Testis (tissue), 5 donors: ENCODE measurements at places on chromosomes 2 and 18.

- no peak for DNase-seq
- no peaks in the 10 kb centered on the region for H3K27me3 ChIP-seq
- no peak overlapping the region for H3K4me3 ChIP-seq
- no peak overlapping the region for H3K27ac ChIP-seq
These were observed 64.4 kb downstream of the TSN start for GRCh38 chr2:121819846-121820245.

GRCh38 chr2:230569298-230569697 lies 143.3 kb upstream of the CAB39 start:
- H3K27ac ChIP-seq, result no peak overlapping the region
- no peaks in the 10 kb centered on the region for H3K27me3 ChIP-seq
- no peak for DNase-seq
- no peaks in the 10 kb centered on the region for H3K36me3 ChIP-seq

DNA sequence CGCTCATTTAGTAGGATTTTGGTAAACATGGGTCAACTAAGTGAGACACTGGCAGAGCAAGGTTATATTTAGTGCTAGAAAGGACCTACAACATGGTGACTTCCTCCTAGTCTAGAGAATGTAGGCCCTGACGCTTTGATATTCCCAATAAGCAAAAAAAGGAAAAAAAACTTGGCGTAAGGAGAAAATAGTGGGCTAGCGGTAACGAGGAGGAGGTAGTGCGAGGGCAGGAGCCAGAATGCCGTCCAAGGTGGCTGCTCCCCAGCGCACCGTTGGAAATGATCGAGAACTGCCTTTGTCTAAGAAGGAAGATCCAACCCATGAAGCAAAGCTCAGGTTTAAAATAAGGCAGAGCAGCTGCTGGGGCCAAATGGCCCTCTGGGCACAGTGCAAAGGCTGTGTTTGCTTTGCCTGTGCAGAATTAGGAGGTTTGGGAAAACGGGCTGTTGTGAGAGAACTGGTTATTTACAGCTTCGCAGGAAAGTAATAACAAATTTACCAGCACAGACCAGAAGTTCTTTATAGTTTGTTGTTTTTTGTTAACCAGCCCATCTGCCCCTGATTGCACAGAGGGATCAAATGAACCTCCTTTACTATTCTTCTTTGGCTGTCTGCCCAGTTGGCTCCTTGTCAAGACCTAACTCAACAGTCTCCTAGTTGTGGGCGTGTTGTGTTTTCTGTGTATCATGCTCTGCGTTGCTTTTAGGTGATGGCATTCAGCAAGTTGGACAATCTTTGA lies 86.6 kb downstream of the ITGB1BP1 start:
- no peak overlapping the region for H3K27ac ChIP-seq
- H3K4me1 ChIP-seq, result no peaks in the 10 kb centered on the region
- H3K27me3 ChIP-seq, result no peaks in the 10 kb centered on the region
- no peaks in the 10 kb centered on the region for H3K36me3 ChIP-seq

GRCh38 chr2:158482594-158482993 lies 25.8 kb downstream of the PKP4 start:
- H3K27ac ChIP-seq, result no peak overlapping the region
- no peaks in the 10 kb centered on the region for H3K27me3 ChIP-seq
- no peaks in the 10 kb centered on the region for H3K36me3 ChIP-seq
- H3K4me1 ChIP-seq, result no peaks in the 10 kb centered on the region
- no peak overlapping the region for H3K4me3 ChIP-seq

- DNase-seq, result no peak
- H3K4me3 ChIP-seq, result no peak overlapping the region
- H3K27me3 ChIP-seq, result no peaks in the 10 kb centered on the region
- no peak overlapping the region for H3K27ac ChIP-seq
- H3K4me1 ChIP-seq, result no peaks in the 10 kb centered on the region
These were observed 85.1 kb downstream of the CABLES1 start for GRCh38 chr18:23220355-23220754.

DNA sequence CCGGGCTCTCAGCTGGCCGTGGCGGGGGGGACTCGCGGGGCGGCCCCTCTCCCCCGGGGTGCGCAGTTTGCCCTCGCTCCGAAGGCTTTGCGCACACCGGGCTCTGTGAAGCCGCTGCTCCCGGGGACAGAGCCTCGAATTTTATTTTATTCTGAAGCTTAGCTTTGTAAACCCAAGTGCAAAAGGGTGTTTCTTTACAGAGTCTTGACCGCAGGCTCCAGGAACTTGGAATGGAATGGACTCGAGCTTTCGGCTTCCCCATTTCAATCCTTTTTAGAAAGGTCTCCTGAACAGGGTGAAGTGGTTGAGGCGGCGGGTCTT lies 2.0 kb downstream of the GALR1 start:
- H3K27ac ChIP-seq, result no peak overlapping the region
- no peak for DNase-seq
- no peaks in the 10 kb centered on the region for H3K36me3 ChIP-seq
- peaks cover 4% of the 10 kb centered on the region for H3K4me1 ChIP-seq

- H3K4me1 ChIP-seq, result peaks cover 6% of the 10 kb centered on the region
- DNase-seq, result peak; percentile 91
- no peak overlapping the region for H3K27ac ChIP-seq
- H3K36me3 ChIP-seq, result no peaks in the 10 kb centered on the region
- no peaks in the 10 kb centered on the region for H3K27me3 ChIP-seq
These were observed 4.1 kb upstream of the NEURL3 start for GRCh38 chr2:96509114-96509846.

- no peak for DNase-seq
- no peak overlapping the region for H3K4me3 ChIP-seq
- no peaks in the 10 kb centered on the region for H3K27me3 ChIP-seq
- no peaks in the 10 kb centered on the region for H3K36me3 ChIP-seq
These were observed 511.3 kb downstream of the FBXO15 start for GRCh38 chr18:73636355-73636754.

GRCh38 chr2:69434753-69435152 lies 2.5 kb downstream of the NFU1 start:
- no peaks in the 10 kb centered on the region for H3K36me3 ChIP-seq
- H3K4me3 ChIP-seq, result no peak overlapping the region
- no peak overlapping the region for H3K27ac ChIP-seq
- H3K4me1 ChIP-seq, result peaks cover 6% of the 10 kb centered on the region

DNA sequence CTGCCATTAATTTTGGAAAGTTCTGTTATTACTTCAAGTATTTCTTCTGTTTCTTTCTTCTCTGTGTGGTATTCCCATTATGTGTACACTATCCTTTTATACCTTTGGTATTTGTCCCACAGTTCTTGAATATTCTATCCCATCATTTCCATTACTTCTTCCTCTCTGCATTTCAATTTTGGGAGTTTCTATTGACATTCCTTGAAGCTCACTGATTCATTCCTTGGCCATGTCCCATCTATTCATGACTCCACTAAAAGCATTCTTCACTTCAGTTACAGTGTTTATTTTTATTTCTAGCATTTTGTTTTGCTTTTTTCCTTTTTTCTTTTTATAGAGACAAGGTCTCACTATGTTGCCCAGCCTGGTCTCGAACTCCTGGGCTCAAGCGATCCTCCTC lies 30.3 kb downstream of the PROC start:
- H3K36me3 ChIP-seq, result no peaks in the 10 kb centered on the region
- H3K4me3 ChIP-seq, result no peak overlapping the region
- H3K4me1 ChIP-seq, result no peaks in the 10 kb centered on the region
- no peaks in the 10 kb centered on the region for H3K27me3 ChIP-seq
- no peak for DNase-seq
- no peak overlapping the region for H3K27ac ChIP-seq

DNA sequence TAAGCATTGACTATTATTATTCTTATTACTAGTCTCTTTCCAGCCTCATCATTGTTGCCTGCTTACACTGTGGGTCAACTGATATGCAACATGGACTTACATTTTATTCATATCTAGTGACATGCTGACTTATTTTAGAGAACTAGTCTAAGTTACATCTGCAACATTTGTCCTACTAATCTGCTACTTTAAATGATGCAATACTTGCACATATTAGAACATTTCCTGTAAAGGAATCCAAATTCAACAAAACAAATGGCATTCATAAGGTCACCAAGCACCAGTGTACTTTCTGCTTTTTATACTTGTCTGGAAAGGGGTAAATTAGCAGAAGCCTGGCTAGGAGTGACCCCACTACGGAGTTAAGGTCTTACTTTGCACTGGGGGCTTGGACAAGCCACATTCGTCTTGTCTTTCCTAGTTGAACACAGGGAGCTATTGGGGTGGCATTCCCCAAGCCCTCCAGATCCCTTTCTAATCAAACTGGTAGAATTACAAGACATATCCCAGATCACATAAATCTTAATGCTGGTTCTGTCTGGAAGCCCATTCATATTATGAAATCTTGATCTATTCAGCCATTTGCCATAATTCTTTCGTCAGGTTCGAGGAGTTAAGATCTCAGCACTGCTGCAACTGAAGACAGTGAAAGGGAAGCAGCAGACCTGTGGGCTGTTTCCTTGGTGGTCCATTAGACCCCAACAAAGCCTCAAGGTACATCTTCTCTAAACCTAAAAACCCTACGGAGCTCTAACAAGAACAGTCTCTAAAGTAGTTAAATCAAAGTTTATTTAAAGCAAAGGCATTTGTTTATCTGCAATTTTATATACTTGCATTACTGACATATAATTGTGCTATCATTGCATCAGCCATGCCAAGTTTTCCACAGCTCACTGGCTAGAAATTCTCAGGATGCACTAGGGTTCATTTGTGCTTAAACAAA lies 49.9 kb upstream of the RTN4 start:
- no peaks in the 10 kb centered on the region for H3K36me3 ChIP-seq
- peaks cover 7% of the 10 kb centered on the region for H3K4me1 ChIP-seq
- no peaks in the 10 kb centered on the region for H3K27me3 ChIP-seq
- no peak overlapping the region for H3K4me3 ChIP-seq
- H3K27ac ChIP-seq, result peak overlapping the region; percentile 54

GRCh38 chr2:115552726-115553125 lies 1110.3 kb downstream of the DPP10 start:
- H3K36me3 ChIP-seq, result no peaks in the 10 kb centered on the region
- H3K27me3 ChIP-seq, result no peaks in the 10 kb centered on the region
- H3K27ac ChIP-seq, result no peak overlapping the region
- H3K4me3 ChIP-seq, result no peak overlapping the region
- no peaks in the 10 kb centered on the region for H3K4me1 ChIP-seq

DNA sequence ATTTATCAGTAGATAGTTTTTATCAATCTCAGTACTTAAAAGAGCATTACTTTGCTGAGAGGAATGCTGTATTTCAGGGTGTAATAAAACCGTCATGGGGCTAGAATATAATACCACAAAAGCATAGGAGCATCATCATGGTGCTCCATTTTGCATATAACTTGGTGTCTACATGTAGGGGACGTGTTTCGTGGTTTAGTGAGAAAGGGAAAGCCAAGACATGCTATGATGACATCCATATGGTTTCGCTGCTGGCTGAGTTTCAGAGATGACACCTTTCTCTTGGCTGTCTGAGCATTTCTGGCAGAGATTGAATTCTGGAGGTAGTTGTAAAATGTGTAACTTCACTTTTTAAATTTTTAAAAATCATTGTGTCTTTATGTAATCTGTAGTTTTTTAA lies 32.4 kb downstream of the WDR43 start:
- DNase-seq, result no peak
- H3K36me3 ChIP-seq, result peaks cover 3% of the 10 kb centered on the region
- H3K27me3 ChIP-seq, result no peaks in the 10 kb centered on the region
- H3K27ac ChIP-seq, result no peak overlapping the region
- H3K4me1 ChIP-seq, result no peaks in the 10 kb centered on the region

- peaks cover 38% of the 10 kb centered on the region for H3K4me1 ChIP-seq
- peak; percentile 69 for DNase-seq
- no peaks in the 10 kb centered on the region for H3K36me3 ChIP-seq
- no peak overlapping the region for H3K27ac ChIP-seq
These were observed 86.0 kb upstream of the ALPP start for GRCh38 chr2:232292395-232293154.

DNA sequence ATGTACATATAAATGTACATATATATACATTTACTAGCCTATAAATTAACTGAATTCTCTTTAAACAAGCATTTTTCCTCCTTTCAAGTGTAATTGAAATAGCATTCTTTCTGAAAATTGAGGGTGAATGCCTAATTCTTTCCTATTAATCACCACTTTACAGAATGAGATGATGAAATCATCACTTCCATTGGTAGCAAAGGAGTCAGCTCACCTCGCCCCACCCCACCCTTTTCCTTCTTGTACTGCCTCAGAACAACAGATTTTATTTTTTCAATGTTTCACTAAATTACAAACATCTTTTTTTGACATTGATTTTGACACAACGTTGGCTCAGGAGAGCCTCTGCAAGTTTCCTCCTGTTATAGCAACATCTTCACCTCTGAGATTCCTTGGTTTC lies 181.9 kb upstream of the CDH7 start:
- H3K27ac ChIP-seq, result no peak overlapping the region
- H3K27me3 ChIP-seq, result no peaks in the 10 kb centered on the region
- DNase-seq, result no peak
- H3K36me3 ChIP-seq, result no peaks in the 10 kb centered on the region
- no peak overlapping the region for H3K4me3 ChIP-seq

DNA sequence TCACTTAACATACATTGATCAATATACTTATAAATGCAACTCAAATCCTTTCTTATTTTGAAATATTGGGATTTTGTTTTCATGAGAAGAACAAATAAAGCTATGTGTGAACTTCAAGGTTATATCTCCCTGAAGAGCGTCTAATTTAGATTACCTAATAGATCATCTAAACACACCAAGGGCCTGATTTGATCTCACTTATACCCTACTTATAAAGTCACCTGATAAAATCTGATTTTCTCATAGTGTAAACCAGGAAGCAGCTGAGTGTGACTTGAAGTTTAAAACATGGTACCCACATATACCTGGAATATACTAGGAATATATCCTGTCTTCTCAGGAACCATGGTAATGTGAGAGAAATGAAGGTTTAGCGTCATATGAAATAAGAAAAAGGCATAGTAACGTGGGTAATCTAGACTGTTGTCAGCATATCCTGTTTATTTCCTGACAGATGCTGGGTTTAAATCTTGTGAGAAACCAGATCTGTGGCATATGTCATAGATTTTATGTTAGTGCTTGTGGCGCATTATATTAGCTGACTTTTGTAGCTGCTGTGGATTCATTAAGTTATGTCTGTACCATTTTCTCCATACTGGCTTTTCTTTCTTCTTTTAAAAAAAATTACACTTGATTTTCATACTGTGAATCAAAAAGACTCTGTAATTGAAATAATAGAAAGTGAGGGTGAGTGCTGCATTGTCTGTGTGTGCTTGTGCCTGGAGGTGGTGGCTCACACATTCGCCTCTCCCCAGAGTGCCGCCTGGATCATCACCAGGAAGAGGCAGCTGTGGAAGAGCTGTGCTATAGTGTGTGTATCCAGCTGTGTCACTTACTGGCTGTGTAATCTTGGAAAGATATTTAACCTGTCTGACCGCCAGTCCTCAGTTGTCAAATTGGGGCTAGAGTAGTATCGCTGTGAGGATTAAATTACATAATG lies 164.0 kb downstream of the MYO3B start:
- no peak overlapping the region for H3K4me3 ChIP-seq
- H3K27ac ChIP-seq, result no peak overlapping the region
- no peaks in the 10 kb centered on the region for H3K36me3 ChIP-seq
- DNase-seq, result no peak
- no peaks in the 10 kb centered on the region for H3K27me3 ChIP-seq

DNA sequence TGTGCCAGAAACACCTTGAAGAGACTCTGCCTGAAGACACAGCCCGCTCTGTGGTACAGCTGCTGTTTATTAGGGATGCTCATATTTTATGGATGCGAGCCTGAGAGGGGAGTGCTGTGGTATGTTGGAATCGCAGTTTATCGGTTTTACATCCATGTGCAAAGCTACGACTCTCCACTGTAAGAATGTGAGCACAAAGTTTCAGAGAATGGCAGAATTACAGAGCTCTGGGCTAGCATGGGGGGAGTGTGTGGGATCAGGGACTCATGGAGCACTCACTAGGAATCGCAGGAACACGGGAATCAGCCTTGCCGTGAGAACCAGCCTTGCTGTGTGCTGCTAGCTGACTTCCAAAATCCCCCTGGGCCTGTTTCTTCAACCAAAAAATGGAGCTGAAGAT lies 199.9 kb downstream of the RNF144A start:
- H3K36me3 ChIP-seq, result no peaks in the 10 kb centered on the region
- no peaks in the 10 kb centered on the region for H3K27me3 ChIP-seq
- no peak overlapping the region for H3K27ac ChIP-seq
- DNase-seq, result no peak
- no peaks in the 10 kb centered on the region for H3K4me1 ChIP-seq
- H3K4me3 ChIP-seq, result no peak overlapping the region
